Left renal pelvis (tissue), 4 donors: ENCODE measurements at places on chromosomes 7 and 10. TPM values are rescaled to one million over a fixed set of nuclear protein-coding genes. Genes with fewer than 3 reads are reported as not detected.

CPVL gene
- 23.2 TPM for polyA plus RNA-seq

ACTR3C gene
- polyA plus RNA-seq, result 9.2 TPM

CUL2 gene
- 37.1 TPM for polyA plus RNA-seq

MYH16 gene
- not detected for polyA plus RNA-seq

VENTX gene
- 0.34 TPM for polyA plus RNA-seq

ALOX5 gene
- polyA plus RNA-seq, result 5.3 TPM

OR2A12 gene
- polyA plus RNA-seq, result 0.11 TPM

UCN3 gene
- 2.8 TPM for polyA plus RNA-seq

ASZ1 gene
- not detected for polyA plus RNA-seq

GARIN1A gene
- polyA plus RNA-seq, result 1.7 TPM

LBX1 gene
- polyA plus RNA-seq, result not detected

SLC13A1 gene
- polyA plus RNA-seq, result 15.1 TPM

CASD1 gene
- polyA plus RNA-seq, result 55.0 TPM

DNA sequence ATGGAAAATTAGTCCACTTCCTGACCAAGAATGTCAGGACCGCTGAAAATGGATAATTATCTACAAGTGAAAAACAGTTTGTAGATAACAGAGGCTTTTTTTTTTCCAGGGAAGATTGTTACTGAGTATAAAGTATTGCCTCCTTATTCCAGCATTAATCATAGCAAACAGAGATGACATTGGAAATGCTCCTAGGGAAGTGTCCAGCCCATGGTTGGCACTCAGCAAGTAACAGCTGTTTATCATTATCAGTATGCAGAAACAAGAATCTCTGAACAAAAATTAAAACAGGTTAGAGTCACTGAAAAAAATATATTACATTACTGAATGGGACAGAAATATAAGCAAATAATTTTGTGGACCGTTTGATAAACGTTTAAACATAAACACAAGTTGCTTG lies 14.6 kb downstream of the FGL2 start:
- DNase-seq, result no peak

DNA sequence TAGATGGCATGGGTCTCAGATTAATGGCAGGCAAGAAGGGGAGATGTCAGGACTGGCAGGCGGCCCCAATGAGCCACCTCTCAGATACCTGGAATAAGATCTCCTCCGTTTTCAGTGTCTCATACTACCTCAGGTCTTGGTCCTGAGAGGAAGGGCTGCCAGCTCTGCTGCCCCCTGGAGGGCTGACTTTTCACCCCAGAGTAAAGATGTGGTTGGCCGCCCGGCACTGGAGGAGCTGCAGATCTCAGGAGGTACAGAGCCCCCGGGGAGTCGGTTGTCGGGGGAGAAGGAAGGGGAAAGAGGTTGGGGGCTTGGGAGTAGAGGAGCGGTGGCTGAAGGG lies 642 bp upstream of the COL13A1 start:
- DNase-seq, result no peak

DNA sequence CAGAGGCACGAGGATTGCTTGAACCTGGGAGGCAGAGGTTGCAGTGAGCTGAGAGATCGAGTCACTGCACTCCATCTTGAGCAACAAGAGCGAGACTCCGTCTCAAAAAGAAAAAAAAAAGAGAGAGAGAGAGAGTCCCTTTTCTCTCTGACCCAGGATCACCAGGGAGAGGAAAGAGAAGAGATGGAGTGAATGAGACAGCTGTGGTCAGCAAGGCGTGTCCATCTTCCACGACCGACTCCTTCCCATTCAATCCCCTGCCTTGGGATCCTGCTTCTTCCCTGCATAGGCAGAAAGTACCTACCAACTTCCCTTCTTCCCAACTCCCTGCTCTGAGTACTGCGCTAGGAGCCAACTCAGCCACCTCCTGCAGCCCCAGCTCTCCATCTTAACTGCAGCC lies 5.2 kb upstream of the ZAN start:
- DNase-seq, result no peak

GRCh38 chr10:59965899-59966650 lies 59.7 kb upstream of the CCDC6 start:
- no peak for DNase-seq

GRCh38 chr7:91089382-91089963 lies 174.8 kb upstream of the FZD1 start:
- DNase-seq, result no peak

GRCh38 chr7:18125476-18125875 lies 97.8 kb upstream of the PRPS1L1 start:
- DNase-seq, result no peak

DNA sequence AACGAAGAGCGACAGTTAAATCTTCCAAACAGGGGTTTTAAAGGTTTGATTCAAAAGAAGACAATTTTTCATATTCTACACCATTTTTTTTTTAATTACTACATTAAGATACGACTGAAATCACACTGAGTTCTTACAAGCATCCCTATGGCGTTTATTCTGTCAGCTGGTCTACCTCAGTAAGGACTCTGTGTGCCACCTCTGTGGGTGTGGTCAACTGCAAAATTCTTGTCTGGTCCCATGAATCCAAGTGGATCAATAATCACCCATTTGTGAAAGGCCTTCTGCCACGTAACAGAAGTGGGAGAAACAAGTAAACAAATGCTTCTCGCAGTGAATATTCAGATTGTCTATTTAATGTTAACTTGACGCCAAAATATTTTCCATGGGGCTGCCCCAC lies 104.1 kb downstream of the GRB10 start:
- no peak for DNase-seq

GRCh38 chr10:132516771-132517725 lies 20.5 kb upstream of the INPP5A start:
- peak; percentile 93 for DNase-seq

- no peak for DNase-seq
Observed at GRCh38 chr7:68707159-68707558, 891.1 kb upstream of the AUTS2 start.

DNA sequence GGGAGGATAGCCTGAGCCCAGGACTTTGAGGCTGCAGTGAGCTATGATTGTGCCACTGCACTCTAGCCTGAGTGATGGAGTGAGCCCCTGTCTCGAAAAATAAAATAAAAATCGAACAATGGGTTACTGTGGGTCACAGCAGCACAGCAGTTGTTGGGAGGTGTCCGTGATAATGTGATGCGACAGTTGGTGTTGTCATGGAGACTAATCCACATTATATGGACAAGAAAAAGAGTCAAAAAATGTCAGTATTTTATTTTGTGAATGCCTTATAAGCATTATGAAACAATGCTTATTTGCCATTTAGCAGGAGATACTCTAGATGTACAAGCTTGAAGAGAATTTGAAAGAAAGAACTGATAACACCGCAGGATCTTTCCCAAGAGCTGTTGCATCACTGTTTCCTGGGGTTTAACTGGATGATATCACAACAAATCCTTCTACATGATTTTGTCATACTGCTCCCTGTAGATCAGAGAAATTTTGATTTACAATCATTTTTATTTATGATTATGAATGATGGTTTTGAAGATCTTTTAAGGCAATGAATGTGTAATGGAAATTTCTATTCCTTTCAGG lies 195.4 kb downstream of the BAMBI start:
- DNase-seq, result no peak

DNA sequence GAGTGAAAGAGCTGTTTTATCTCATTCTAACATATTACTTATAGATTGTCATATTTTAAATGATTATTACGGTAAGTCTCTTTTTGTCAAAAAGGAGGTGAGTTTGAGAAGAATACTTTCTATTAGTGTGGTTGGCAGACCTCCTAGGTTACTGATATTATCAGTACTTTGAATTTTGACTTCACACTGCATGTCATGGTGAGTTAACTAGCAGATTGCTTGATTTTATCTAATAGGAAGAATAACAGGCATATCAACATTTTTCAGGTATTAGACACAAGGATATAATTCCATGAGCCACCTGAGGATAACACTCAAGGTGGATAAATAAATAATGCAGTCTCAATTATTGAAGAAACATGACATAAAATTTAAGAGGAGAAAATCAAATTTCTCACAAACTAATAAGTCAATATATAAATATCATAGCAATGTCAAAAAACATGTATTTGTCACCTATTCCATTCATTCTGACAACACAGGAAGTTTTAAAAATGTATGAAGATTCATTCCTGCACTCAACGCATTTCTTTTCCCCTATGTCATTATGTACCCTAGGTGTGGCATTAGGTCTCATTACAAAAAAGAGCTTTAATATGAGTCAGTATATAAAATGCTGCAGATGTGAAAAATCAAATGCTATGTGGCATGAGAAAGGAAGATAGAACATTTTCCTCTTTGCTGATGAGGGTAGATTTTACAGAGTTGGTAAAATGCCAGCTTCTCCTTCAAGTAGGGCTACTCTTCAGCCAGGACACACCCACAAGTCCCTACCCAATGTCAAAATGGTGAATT lies 1621.6 kb downstream of the REEP3 start:
- DNase-seq, result no peak

DNA sequence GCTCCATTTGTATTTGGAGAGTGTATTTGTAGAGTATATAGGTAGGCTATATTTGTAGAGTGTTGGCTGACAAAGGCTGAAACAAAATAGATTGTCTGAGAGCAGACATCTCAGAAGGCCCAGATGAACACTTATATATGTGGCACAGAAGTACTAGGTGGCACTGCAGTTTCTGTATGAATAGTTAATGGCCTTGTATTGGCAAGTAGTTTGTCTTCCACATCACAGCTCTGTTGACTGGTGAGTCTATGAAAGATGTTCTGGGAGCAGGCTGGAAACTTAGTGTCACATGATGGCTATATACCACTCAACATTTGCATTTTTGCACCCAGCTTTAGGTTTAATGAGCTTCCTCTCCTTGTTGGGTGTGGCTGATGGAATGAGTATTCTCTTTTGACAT lies 51.9 kb downstream of the CCNY start:
- no peak for DNase-seq

DNA sequence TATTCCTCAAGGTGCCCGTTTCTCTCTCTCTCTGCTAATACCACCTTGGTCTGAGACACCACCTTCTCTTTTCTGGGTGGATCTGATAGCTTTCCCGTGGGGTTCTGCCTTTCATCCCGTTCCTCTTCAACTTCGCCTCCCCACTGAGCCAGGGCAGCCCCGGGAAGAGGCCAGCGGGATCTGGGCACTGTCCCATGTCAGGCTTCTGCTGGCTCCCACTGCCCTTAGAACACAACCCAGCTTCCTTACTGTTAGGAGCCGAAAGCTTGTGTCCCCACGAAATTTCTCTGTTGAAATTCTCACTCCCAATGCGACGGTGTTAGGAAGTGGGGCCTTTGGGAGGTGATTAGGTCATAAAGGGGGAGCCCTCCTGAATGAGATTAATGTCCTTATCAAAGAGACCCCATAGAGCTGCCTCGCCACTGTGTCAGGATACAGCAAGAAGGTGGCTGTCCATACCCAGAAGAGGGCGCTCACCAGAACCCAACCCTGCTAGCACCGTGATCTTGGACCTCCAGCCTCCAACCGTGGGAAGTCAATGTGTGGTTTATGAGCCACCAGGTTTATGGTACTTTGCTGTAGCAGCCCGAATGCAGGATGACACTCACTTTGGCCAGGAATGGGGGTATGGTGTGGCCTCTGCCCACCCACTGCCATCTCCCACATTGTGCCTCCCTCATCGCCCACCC lies 79.2 kb downstream of the CAMK1D start:
- DNase-seq, result no peak

- no peak for DNase-seq
Observed at GRCh38 chr7:70572571-70572970, 559.4 kb upstream of the GALNT17 start.

DNA sequence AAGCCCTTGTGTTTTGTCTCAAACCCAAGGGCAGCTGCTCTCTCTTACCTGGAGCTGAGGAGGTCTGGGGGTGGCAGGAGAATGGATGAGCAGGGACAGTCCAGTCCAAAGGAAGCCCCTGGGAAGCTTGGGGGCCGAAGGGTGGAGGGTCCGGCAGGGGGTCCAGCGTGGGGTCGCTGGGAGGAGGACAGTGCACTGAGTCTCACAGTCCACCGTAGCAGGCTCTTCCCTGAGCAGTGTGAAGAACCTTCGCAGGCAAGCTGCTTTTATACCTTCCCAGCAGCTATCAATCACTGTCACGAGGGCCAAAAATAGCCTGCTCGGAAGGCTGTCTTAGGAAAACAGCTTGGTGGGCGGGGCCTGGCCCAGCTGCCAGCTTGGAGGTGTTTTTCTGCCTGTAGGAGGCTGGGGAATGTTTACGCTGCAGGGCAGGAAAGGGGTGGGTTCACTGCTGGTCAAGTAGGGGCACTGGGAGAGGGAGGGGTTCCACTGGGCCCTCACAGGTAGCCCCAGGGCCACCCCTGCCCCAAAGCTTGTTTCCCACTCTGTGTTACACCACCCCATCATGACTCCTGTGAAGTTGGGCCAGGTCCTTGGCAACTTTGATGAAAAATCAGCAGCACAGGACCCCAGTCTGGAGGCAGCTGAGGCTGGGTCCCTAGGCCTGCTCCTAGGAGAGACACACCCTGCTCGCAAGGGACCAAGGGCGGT lies at the start of gene DEPP1:
Gene DEPP1, minus strand, starts transcription at position 240 of the 711 bp plus-strand sequence. CDS start 779 bp downstream, outside the sequence.
- peak; percentile 92 for DNase-seq

- DNase-seq, result no peak
Observed at GRCh38 chr7:152093717-152094116, 68.2 kb downstream of the GALNT11 start.

DNA sequence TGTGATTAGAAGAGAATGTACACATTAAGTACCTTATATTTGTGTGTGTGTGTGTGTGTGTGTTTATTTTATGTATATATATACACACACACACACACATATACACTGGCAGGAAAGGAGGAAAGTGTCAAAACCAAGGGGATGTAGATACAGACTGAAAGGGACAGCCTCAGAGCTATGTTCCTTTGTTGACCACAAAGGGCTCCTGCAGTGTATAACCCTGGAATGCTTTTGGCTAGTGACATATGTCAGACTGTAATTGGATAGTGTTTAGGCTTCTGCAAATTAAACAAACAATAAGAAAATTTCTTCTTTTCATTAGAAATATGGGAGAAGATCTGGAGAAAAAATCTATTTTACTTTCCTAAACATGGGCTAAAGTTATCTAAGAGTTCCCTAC lies 15.9 kb downstream of the GBF1 start:
- DNase-seq, result no peak

- no peak for DNase-seq
Observed at GRCh38 chr7:79785556-79785955, 332.1 kb upstream of the MAGI2 start.

DNA sequence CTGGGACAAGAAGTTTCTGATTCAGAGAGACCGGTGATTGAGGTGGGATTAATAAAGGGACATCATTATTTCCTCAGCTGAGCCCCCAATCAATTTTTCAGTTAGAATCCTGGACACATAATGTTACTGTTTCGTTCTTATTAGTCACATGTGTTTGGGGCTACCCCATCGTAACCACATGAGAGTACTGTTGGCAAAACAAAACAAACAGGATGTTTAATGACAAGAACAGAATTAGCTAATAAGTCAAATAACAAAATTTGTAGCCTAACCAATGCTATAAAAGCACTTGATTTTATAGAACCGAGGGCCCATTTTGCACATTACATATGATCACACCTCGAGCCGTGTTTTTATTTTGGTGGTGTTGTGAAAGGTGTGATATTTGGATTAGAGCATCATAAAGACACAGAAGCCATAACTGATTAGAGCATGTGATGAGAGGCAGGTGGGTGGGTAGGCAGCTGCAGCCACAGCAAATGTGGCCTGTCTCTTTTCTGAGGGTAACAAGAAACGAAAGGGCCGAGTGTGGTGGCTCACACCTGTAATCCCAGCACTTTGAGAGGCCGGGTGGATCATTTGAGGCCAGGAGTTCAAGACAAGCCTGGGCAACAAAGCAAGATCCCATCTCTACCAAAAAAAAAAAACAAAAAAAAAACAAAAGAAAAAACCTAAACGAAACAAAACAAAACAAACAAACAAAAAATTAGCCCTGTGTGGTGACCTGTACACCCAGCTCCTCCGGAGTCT lies 1.8 kb upstream of the VWC2 start:
- no peak for DNase-seq

GRCh38 chr10:1202343-1202742 lies 146.2 kb downstream of the WDR37 start:
- no peak for DNase-seq

GRCh38 chr7:12884033-12884432 lies 196.6 kb downstream of the ARL4A start:
- no peak for DNase-seq
